ENCODE measurements at places on chromosomes 7 and 10. TPM values are rescaled to one million over a fixed set of nuclear protein-coding genes. Genes with fewer than 3 reads are reported as not detected.

The MKX gene
- not detected for total RNA-seq

The DGKI gene
- total RNA-seq, result 1.1 TPM

DNA sequence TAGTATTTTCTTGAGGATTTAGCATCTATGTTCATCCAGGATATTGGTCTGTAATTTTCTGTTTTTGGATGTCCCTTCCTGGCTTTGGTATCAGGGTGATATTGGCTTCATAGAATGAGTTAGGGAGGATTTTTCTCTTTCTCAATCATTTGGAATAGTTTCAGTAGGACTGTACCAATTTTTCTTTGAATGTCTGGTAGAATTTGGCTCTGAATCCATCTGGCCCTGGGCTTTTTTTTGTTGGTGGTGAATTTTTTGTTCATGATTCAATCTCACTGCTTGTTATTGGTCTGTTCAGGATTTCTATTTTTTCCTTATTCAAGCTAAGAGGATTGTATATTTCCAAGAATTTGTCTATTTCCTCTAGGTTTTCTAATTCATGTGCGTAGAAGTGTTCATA is 192.7 kb downstream of the KIF20B start:
- no peak for DNase-seq

The UPK3B gene
- 2.5 TPM for total RNA-seq

DNA sequence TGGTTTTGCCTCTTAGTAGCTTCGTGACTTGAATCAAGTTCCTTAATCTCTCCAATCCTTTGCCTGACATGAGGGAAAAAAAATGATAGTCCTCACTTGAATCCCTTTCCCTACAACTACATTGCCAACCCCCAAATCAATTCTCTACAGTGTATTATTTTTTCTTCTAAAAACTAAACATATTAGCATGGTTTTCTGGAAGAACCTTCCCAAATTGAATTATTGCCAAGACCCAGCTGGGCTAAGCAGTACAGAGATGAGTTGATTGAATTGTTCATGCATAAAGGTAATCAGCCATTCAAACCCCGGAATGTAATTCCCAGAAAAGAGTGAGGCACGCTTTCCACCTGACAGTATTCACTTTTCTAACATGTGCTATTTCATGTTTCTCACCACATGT is 155.6 kb upstream of the AGR3 start:
- no peak for DNase-seq

GRCh38 chr10:78972160-78972946 is 96.4 kb upstream of the ZMIZ1 start:
- DNase-seq, result peak; percentile 96

GRCh38 chr10:112115781-112116385 is 67.7 kb downstream of the GPAM start:
- DNase-seq, result peak; percentile 21

The CLEC5A gene
- not detected for total RNA-seq

The TAF6 gene
- total RNA-seq, result 29.7 TPM

DNA sequence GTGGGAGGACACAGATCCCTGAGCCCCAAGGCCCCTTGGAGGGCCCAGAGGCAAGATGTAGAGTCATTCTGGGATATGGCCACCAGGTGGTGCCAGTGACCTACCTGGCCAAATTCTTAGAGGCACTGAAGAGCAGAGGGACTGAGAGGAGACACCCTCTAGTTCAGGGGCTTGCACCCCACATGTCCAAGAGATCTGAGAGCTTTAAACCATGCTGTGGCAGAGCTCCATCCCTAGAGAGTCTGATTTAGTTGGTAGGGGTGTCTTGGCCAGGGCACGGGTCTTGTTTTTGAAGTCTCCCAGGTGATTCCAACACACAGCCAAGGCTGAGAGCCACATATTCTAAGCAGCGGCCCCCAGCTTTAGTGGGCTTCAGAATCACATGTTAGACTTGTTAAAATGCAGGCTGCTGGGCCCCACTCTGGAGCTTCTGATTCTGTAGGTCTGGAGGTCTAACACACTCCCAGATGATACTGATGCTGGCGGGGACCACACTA is 52.5 kb downstream of the PRF1 start:
- peak; percentile 48 for DNase-seq

GRCh38 chr7:100626055-100626454 is 13.7 kb downstream of the MOSPD3 start:
- no peak for DNase-seq

DNA sequence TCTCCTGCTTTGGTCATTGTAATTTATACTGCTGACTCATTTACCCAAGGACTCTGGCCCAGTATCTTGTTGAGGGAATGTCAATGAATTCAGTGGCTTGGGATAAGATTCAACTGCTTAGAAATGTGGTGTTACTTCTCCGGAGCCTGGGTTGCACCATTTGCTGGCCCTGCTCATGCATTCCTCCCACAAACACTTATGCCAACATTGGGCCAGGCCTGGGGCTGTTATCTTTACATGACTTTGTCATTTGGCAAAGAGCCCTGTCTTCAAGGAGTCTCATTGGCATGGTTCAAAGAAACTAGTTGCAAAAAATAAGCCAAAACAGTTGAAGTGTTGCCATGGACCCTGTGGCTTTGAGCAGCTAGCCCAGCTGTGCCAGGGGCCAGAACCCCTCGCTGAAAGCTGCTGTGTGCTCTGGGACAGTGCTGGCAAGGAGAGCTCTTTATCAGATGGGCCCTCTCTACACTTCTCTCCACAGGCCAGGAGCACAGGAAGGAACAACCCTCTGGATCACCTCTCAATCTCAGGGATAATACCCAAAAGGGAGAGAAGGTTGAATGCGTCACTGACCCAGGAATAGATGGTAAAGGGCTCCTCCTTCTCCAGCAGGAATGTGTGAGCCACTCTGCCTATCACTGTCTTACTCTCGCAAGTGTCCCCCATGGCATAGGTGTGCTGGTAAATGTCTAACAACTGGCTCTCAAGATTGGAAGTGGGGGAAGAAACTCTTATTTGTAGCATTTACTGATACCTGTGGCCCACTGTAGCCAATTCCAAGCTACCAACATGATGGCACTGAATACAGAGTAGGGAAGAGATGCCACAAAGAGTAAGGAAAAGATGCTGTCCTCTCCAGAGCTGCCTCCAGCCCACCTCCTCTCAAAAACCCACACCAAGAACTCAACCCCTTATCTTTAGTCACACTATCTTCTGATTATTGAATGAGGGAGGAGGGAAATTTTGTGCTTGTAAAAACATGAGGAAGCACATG is 23.5 kb upstream of the PDE1C start:
- DNase-seq, result peak; percentile 50

The CALML3 gene
- total RNA-seq, result not detected
